Stimulated activated CD4-positive, alpha-beta T cell treated with anti-CD3 and anti-CD28 coated beads, Interleukin-2, amount 100 ng/mL, for 24 hours (primary cell): ENCODE measurements at places on chromosomes 13 and 19.
A peak's percentile ranks its signal among the peaks of the same experiment; 100 is the strongest.

DNA sequence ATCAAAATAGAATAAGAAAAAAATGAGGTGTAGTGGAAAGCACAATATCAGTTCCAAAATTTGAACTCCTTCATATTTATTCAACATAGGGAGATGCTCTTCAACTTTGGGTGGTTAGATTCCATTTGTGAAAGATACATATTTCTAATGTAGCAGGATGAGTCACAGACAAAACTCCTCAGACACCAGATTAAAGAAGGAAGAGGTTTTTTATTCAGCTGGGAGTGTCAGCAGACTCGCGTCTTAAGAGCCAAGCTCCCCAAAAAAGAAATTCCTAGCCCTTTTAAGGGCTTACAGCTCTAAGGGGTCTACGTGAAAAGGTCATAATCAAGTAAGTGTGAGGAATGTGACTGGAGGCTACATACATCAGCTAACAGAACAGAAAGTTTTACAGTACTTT, 6.8 kb upstream of the ZNF765 start:
- DNase-seq = no peak

DNA sequence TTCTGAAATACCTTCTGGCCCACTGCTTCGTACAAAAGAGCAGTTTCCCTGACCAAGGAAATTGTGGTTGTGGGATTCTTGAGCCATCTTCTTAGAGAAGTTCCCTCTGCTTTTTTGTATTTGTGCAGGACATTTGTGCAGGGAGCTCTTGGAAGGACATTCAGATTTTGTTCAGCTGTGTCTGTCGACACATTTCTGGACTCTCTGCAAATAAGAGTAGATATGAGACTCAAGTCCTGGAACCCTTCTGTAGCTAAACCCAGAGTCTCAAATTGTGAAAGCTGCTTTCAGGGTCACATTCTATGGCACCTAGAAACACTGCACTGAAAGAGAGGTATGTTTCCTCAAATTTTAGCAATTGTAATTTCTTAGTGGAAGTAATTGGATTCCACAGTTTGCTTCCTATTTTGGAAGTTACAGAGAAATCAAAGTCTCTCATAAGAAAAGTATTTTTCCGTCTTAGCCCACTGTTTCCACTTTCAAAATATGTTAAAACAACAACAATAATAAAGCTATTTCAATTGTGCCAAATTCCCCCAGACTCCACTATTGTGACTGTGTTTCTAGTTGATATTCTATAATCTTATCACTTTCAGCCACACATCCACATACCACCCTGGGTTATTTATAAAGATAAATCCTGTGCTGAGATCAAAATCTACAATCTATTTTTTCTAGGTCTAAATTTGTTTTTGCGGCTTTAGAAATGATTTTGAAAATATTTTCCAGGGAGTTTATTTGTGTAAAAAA, 224.0 kb downstream of the COG6 start:
- DNase-seq = no peak

GRCh38 chr13:104773775-104774174, 1707.6 kb upstream of the SLC10A2 start:
- no peak for DNase-seq

- no peak for DNase-seq
Measured at GRCh38 chr19:54299126-54299498, 13.9 kb downstream of the LILRA5 start.

- DNase-seq = no peak
Measured at GRCh38 chr13:85825454-85825853, 26.2 kb upstream of the SLITRK6 start.

GRCh38 chr13:109853153-109853552, 66.8 kb upstream of the IRS2 start:
- DNase-seq = no peak

DNA sequence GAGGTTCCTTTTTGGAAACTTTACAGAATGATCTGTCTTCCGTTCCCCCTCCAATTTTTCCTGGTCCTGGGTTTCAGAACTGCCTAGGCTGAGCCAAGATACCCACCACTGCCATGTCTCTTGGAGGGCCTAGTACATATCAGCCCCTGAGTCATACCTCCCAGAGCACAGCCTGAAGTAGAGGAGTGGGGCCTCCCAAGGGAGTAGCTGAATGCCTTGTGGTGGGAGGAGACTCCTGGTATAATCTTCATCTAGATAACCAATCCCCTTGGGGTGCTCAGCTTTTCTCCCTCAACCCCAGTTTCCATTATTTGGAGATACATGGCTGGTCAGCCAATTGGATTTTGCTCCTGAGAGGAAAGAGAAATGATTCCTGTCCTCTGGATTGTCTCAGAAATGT, 30.3 kb downstream of the ZNF763 start:
- no peak for DNase-seq

DNA sequence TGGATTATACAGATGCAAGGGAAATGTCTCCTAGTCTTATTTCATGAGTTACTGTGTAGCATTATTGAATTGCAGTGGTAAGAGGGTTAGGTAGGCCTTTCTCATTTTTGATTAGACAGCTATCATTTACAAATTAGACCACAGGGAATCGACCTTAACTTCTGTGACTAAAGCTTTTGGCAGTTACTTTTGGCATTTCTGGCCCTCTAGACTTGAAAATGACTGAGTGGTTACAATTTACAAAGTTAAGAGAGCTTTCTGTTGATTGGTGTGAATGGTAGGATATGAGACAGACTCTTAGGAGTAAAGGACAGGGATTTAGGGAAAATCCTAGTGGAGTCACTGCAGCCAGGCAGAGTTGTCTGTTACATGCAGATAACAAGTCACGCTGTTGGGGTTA, 86.1 kb downstream of the GGACT start:
- DNase-seq = no peak

GRCh38 chr19:14183741-14184350, 22.1 kb downstream of the ADGRL1 start:
- DNase-seq = no peak

GRCh38 chr13:21364916-21365315, 94.2 kb downstream of the ZDHHC20 start:
- DNase-seq = no peak

GRCh38 chr19:40630571-40631160, 29.5 kb downstream of the LTBP4 start:
- DNase-seq = no peak

DNA sequence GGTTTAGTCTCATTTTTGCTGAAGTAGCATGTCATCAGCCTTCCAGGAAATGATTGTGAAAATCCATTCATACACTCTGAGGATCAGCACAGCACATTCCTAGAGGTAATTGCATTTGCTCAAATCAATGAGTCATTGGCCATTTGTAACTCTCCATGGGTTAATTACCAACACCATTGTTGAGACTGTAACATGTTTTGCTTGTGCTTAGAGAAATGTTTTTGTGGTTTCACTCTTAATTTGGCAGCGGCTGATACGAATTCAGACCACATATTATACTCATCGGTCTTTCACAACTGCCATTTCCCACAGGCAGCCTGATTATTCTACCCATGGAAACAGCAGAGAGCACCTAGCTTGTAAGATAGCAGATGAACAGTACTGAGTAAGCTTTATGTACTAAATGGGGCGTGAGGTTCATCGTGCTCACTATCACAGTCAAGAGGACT, 110.3 kb downstream of the NHLRC3 start:
- no peak for DNase-seq

DNA sequence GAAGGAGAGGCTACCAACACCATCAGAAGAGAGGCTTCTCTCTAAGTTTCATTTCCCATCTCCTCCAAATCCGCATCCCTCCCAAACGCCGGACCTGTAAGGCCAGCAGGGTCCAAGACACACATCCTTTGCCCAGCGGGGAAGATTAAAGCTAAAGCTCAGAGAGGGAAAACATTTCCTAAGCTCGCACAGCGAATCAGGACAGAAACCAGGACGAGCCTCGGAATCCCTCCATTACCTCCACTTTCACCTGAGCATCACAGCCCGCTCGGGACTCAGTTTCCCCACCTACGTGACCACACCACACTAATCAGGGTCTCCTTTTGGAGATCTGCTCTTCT, 711 bp upstream of the FOSB start:
- no peak for DNase-seq

GRCh38 chr13:101970341-101970740, 431.5 kb downstream of the FGF14 start:
- no peak for DNase-seq

GRCh38 chr13:98033277-98034247, 80.1 kb downstream of the IPO5 start:
- DNase-seq = no peak

GRCh38 chr19:52622261-52622660, 15.9 kb downstream of the ZNF83 start:
- DNase-seq = no peak

DNA sequence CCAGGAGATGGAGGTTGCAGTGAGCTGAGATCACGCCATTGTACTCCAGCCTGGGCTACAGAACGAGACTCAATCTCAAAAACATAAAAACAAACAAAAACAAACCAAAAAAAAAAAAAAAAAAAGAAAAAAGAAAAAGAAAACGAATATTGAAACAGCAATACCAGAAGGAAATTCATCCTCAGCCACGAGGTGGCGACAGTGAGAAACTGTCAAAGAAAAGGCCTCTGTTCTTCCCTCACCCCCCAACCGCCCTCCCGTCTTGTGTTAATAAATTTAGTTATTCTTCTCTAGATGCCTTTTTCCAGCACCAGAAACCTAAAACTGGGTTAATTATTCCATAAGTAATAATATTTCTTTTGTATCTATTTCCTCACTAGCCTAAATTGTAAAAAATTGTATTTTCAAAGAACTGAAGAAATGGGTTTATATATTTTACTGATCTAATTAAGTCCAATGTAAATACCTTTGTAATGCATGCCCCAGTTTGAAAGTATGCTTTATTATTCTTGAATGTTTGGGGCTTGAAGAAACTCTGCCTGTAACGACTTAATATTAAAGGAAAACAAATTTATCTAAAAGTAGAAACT, 38.6 kb downstream of the LIG4 start:
- peak; percentile 65 for DNase-seq

DNA sequence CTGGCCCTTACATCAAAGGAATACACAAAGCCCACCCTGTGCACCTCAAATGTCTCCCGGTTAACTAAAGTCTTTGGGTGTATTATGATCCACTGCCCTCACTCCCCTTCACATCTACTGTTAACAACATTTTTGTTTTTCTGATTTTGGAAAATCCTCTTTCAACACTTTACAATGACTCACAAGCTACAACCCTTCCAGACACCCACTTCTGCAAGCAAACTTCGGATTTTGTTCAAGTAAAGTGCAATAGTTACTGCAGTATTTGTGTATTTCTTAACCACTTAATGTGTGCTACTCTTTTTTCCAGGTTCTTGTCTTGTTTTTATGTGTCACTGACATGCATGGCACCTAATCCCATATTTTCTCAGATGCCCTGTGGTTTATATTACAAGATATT, 101.1 kb downstream of the EDNRB start:
- no peak for DNase-seq

DNA sequence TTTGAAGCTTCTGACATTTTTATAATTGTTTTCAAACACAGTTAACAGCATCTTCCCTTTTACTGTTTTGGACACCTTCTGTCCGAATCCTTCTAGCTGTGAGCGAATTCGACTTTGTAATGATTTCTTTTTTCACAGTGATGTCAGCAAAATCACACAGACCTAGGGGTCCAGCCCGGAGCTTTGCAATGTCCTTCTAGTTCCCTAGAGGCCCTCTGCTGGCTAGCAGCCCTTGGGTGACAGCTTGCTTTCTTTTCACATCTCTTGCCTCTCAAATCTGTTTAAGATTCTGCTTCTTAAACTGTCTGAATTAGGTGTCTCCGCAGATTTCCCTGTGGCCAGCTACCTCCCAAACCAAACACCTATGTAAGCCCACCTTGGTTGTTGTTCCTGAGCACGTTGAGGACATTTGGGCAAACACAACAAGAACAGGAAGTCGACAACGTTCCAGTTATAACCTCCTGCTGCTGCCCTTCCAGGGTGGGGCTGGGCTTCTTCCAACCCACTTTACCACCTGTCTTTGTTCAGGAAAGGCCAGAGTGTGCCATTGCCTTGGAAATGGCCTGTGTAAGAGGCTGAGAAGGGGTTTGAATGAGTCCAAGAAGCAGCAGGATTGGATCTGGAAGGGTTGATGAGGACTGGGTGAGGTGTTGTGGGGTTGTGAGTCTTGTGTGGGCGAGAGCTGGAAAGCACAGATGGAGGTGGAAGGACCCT, 123.1 kb downstream of the ATP8A2 start:
- no peak for DNase-seq

GRCh38 chr13:52797176-52797575, 51.3 kb downstream of the PCDH8 start:
- no peak for DNase-seq

- DNase-seq = no peak
Measured at GRCh38 chr13:36493046-36493445, 60.8 kb downstream of the CCNA1 start.

GRCh38 chr13:64397701-64398100, 2832.4 kb downstream of the PCDH9 start:
- DNase-seq = no peak

GRCh38 chr19:49936549-49936948, 7.2 kb upstream of the NUP62 start:
- no peak for DNase-seq

DNA sequence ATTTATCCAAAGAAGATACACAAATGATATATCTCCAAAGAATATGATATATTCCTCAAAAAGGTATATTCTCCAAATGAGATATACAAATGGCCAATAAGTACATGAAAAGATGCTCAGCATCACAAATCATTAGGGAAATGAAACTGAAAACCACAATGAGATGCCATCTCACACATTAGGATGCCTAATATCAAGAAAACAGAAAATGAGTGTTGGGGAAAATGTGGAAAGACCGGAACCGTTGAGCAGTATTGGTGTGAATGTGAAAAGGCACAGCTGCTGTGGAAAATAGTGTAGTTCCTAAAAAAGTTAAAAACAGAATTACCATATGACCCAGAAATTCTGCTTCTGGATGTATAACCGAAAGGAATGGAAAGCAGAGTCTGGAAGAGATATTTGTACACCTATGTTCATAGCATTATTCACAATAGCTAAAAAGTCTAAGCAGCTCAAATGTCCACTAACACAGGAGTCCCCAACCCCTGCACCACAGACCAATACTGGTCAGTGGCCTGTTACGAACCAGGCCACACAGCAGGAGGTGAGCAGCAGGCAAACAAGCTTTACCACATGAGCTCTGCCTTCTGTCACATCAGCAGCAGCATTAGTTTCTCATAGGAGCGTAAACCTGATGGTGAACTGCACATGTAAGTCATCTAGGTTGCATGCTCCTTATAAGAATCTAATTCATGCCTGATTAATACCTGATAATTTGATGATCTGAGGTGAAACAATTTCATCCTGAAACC, 291.9 kb downstream of the PCDH20 start:
- no peak for DNase-seq
